CD4-positive, alpha-beta T cell treated with Interleukin-15 for 1 hour (primary cell): ENCODE measurements at places on chromosomes 7 and 10.
A peak's percentile ranks its signal among the peaks of the same experiment; 100 is the strongest.

GRCh38 chr10:1156921-1157614 is 100.9 kb downstream of the WDR37 start:
- DNase-seq: no peak

DNA sequence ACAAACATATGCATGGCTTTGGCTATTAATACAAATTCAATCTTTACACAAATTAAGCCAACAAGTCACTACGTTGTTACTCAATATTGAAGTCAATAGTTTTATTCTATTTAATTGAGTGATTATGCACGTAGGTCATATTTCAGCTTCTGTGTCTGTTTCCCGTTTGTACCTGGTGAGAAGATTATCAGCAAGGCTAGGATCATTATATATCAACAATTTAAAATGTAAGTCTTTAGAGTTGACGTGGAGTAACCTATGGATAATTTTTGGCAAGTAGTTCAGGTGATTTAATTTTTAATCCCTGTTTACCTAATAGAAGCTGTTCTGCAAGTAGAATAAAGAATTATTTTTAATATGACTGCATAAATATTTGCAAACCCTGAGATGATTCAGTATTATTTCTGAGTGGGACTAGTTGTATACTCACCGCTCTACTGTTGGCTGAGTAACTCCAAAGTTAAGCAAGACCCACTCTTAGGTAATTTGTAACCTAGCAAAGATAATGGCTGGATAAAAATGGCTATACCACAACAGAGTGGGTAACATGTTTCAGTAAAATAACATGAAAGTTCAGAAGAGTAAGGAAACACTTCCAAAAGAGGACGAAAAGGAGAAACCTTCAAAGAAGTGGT is 161.0 kb downstream of the HGF start:
- DNase-seq: no peak

GRCh38 chr7:20796500-20796899 is 9.8 kb upstream of the SP8 start:
- no peak for DNase-seq

GRCh38 chr7:71612911-71613310 is 481.0 kb downstream of the GALNT17 start:
- no peak for DNase-seq

DNA sequence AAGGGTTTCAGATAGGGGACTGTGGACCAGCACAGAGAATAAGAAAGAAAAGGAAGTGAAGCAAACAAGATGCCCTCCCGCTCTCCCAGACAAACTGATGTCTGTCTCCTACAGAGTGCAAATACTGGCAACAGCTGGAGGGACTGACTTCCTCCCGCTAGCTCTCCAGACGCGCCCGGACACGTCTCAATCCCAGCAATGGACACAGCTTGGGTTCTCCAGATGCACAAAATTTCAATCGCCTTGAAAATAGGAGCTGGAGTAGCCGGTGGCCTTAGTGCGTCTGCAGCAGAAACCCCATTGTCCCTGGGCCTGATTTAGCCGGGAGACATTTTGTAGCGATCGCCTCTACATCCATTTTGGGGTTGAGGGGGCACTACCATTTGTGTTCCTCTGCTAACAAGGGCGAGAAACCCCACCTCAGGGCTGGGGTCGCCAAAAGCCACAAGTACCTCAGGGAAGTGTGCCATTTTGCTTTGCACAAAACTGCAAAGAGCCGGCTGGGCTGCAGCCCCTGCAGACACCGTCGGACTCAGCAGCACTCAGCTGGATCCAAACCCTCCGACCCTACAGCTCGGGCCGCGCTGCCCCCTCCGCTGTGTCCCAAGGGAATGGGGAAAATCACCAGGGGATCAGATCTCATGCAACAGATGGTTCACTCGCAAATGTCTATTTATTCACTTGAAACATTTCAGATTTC is 5.9 kb downstream of the CPA2 start:
- DNase-seq: no peak

DNA sequence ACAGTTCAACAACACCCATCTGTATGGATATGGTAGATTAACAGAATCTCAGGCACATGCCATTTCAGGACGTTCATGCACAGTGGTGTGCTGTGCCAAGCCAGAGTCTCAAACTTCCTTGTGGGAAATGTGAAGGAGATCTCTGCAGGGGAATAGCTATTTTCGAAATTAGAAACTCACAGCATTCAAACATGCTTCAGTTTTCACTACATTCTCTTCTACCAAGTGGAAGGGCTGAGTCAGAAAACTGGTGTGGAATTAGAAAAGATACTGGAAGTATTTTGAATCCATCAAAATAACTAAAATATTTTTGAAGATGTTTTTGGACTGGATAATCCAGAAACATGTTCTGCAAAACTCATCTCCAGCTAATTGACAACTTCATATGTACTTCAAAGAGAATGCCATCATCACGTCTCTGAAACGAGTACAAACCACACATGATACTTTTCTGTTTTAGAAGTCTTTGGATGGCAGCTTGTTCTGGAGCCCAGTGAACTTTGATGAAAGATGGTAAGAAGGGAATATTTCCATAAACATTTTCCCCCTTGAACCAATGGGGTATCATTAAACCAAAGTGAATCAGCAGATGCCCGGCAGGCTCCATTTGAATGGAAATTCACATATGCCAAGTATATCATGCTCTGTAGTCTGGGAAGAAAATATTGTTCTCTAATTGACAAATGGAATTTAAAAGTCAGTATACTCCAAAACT is 616.3 kb upstream of the IGFBP3 start:
- no peak for DNase-seq

- DNase-seq: no peak
Observed at GRCh38 chr7:71705217-71705616, 573.3 kb downstream of the GALNT17 start.

GRCh38 chr10:48958598-48959190 is 19.1 kb upstream of the LRRC18 start:
- no peak for DNase-seq

- no peak for DNase-seq
Observed at GRCh38 chr10:86611386-86611785, 43.0 kb upstream of the OPN4 start.

DNA sequence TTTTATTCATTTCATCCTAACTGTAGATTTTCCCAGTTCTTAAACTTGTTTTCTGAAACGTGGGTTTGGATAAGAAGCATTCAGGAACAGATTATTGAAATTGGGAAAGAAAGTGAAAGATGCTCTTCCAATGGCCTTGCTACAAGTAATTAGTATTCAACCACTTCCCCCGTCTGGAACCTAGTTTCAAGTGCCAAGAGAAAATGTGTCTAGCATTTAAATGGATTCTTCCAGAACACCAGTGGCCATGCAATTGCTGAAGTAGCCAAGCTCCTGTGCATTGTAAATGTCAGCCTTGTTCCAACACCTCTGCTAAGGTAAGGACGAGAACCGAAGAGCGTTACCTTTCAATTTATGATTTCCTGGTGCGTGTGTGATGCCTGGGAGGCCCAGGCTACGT is 68.2 kb downstream of the PFKFB3 start:
- DNase-seq: no peak

DNA sequence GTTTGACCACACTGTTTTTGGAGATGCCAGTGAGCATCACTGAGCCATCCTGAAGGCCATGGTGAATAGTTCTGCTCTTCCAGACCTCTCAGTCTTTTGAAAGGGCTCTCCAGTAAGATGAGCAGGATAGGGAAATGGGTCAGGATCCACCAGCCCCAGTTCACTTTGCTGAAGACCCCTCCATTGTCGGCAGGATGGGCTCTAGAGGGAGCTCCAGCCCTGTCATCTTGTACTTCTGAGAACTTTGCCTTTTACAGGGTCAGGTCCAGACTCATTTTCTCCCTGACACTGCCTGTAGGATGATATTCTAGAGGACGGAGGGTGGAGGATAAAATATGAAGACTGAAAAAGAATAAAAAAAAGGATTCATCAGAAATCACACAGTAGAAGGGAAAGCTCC is 13.1 kb downstream of the LHFPL3 start:
- DNase-seq: no peak

DNA sequence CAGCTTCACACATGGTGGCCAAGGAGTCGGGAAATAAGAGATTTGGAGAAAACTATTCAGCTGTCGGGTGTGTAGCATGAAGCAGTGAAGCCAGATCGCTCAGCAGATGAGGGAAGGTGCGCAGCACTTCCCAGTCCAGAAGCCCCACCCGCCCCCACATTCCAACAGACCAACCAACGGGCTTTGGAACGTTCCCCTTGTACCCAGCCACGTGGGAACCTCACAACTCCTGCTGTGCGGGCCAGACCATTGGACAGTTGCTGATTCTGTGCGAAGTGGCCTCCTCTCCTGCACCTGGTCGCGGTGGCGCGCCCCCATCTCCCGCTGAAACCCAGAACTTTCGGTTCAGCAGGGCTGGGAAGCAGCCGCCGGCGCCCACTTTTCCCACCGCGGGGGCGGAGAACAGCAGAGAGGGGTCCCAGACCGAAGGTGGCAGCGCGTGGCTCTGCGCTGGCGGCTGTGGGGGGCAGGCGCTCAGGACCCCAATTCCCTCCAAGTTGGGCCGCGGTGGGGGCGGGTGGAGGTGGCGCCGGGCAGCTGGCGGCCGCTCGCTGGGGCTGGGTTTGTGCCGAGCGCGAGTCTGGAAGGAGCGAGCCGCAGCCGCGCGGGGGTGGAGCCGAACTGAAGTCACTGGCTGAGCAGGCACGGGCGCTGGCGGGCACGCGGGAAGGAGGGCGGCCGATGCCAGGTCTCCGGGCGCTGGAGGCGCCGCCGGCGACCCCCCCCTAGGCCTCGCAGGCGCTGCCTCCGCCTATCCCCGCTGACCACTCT is 1301.5 kb upstream of the SORCS1 start:
- no peak for DNase-seq

GRCh38 chr7:44286182-44286617 is 39.2 kb downstream of the CAMK2B start:
- DNase-seq: peak; percentile 16
